ENCODE measurements at places on chromosomes 13 and 19.
A peak's percentile ranks its signal among the peaks of the same experiment; 100 is the strongest.

DNA sequence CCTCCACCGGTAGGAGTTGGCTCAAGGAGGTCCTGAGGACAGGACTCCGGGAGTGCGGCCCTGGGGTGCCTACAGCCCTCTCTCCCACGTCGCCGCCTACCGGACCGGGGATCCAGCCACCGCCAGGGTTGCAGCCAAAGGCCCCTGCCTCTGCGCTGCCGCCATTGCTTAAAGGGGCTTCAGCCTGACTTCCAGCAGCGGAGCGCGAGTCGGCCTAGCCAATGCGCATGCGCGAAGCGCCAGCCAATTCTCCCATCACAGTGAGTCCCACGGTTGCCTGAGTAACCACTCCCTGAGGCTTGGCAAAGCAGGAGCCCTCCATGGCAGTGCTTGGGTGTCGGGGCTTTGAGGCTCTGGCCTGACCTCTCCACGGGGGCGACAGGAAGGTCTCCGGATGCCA lies 21.5 kb upstream of the ZNF420 start:
- DNase-seq, result no peak

- peak; percentile 65 for DNase-seq
Observed at GRCh38 chr13:44507639-44508038, 68.5 kb downstream of the TSC22D1 start.

DNA sequence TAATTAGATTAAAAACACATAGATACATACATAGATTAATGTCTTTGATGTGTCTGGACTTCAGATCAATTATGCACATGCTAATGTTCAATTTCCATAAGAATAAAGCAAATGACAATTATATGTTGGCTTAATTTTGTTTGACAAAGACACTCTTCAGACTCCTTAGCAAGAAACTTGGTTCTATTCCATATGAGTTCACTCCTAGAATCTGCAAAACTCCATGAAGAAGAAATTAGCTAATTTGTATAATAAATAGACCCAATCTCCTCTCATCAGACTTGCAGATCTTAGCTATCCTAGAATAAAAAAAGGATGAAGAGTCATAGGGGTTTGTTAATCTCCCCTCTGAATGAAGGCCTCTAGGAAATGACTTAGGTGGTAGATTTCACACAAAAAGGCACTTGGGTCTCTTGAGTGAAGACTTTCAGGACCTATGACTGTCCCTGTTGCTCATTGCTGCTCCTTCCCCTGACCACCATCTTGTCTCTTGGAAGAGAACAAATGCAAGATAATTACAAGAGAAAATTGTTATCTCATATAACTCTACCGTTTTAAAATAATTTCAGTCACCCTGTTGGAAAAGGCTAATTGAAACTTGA lies 302.2 kb downstream of the EFNB2 start:
- no peak for DNase-seq

DNA sequence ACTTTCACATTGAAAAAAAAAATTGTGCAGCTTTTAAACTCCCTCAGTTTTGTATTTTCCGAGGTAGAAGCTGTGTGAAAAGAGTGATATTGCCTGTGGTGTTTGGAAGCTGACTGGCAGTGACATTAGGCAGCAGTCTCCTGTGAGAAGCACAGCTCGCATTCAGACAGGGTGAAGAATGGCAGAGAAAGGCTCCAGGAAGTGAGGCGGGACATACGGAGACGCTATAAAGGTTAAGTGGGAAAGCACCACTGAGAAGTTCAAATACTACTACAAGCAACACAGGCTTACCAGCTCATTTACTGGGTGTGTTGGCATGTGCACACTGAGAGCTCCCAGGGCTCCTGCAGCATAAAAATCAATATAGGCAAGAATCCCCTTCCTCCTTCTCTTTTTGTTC lies 88.4 kb downstream of the RXFP2 start:
- DNase-seq, result no peak

DNA sequence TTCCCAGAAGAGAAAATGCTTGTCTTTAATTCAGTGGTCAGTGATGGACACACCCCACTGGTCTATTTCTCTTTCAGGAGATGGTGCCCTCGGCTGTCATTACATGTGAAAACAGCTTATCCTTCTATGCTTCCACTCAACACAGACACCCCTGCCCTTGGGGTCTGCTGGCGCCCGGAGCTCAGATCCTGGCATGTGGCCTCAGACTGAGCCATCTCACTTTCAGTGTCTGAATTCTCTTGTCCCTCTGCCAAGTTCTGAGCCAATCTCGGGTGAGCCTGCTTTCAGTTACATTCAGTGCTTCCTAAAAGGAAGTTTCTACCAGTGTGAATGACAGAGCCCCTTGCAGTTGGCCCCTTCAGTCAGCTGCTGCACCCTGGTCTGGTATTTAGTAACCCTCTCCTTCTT lies 293.6 kb downstream of the DNAJC15 start:
- DNase-seq, result peak; percentile 76

DNA sequence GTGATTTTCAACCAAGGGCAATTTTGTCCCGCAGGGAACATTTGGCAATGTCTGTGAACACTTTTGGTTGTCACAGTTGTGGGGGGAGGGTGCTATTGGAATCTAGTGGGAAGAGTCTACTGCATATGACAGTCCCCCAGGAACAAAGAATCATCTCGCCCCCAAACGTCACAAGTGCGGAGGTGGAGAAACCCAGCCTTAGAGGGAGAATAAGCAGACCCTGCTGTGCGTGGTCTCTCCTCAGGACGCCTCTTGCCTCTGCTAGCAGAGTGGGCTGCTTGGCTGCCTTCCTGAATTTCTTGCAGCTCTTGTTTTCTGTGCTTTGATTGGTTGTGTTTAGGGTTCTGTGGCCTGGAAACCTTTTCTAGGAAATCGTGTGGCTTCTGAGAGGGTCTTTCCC lies 42.5 kb downstream of the NFIX start:
- DNase-seq, result no peak

GRCh38 chr13:110218581-110219201 lies 88.3 kb downstream of the COL4A1 start:
- no peak for DNase-seq

DNA sequence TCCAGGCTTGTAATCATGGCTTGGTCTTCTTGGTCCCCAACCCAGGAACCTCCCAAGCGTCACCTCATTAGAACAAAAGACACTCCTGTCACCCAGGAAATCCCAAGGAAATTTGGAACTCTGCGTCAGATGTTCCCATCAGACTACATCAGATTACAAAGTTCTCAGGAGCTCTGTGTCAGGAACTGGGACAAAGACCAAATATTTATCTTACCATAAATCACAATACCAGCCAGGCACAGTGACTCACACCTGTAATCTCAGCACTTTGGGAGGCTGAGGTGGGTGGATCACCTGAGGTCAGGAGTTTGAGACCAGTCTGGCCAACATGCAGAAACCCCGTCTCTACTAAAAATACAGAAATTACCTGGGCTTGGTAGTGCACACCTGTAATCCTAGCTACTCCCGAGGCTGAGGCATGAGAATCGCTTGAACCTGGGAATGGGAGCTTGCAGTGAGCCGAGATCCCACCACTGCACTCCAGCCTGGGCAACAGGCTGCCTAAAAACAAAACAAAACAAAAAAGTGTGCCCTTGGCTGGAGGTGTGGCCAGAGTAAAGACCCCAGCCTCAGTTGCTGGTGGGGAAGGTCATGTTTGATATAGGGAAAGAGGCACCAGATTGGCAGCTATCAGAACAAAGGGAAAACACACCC lies 16.7 kb upstream of the CCDC124 start:
- DNase-seq, result no peak

GRCh38 chr13:53131361-53131760 lies 102.7 kb downstream of the OLFM4 start:
- no peak for DNase-seq

DNA sequence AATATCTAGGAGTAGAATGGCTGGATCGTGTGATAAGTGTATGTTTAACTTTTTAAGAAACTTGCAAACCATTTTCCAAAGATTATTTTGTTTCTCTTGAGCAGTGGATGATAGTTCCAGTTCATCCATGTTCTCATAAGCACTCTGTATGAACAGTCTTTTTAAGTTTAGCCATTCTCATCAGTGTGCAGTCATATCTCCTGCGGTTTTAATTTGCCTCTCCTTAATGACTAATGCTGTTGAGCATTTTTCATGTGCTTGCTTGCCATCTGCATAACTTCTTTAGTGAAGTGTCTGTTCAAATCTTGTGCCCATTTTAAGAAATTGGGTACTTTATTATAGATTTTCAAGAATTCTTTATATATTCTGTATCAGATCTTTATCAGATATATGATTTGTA lies 58.6 kb downstream of the WASF3 start:
- peak; percentile 77 for DNase-seq

- no peak for DNase-seq
Observed at GRCh38 chr19:55005684-55006488, 32.2 kb downstream of the GP6 start.

DNA sequence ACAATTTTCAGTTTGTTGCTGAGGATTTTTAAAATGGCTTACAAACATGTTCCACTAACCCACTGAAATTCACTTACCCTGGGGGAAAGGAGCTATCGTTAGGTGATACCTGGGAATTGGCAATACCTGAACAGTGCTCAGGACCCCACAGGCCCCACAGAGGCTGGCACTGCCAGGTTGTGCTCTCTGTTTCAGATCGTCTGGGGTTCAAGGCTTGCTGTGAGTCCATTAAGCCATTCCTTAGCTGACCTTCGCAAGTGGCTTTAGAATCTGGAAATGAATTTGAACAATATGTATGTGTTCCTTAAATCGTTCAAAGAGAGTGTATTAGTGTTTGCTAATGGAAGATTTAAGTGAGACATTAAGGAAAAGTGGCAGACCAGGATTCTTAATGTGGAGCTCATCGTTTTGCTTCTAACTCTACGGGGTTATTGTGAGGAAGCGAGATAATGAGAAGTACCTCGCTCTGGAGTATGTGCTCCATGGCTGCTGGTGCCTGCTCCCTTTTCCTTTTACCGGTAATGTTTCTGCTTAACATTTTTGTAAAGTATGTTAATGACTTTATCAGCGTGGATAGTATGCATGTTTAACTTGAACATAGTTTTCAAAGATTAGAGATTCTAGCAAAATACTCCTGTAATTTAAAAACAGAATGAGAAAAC lies 13.6 kb downstream of the KLF5 start:
- no peak for DNase-seq

GRCh38 chr19:47099576-47100050 lies 14.0 kb downstream of the ZC3H4 start:
- DNase-seq, result no peak

- DNase-seq, result no peak
Observed at GRCh38 chr13:40179445-40180281, 486.8 kb downstream of the FOXO1 start.

- DNase-seq, result no peak
Observed at GRCh38 chr13:81726037-81726726, 1385.3 kb upstream of the SPRY2 start.

- DNase-seq, result no peak
Observed at GRCh38 chr19:35211545-35212230, 16.9 kb downstream of the FAM187B start.

GRCh38 chr19:5228932-5229777 lies 111.5 kb downstream of the PTPRS start:
- DNase-seq, result no peak

- DNase-seq, result peak; percentile 15
Observed at GRCh38 chr13:60226507-60226906, 62.8 kb upstream of the DIAPH3 start.

GRCh38 chr13:44757671-44758070 lies 181.5 kb upstream of the TSC22D1 start:
- no peak for DNase-seq

GRCh38 chr13:96223231-96223630 lies 133.3 kb downstream of the HS6ST3 start:
- no peak for DNase-seq

DNA sequence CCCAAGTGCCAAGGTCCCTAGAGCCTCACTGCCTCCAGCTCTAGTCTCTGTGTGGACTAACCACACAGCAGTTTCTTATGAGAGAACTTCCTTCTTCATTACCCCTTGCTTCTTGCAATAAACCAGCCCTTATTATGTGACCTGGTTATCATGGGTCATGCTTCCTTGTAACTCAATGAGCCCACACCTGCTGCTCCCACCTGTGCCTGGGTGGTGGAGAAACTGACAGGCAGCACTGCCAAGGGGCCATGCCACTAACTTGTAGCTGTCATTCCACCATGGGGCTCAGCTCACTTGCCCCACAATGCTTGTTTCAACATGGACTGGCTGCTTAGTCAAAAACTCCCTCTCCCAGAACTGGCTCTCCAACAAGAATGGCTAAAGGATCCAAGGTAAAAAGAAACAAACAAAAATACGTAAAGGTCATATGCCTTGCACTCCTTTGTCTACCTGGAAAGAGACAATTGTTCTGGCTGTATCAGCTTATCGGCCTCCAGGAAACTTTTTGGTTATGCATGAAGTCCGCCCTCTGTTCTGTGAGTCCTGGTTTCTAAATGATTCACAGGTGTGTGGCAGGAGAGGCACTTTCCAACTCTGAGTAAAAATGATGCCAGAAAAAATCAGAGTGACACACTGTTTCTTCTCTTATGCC lies 446.4 kb downstream of the COG6 start:
- no peak for DNase-seq

GRCh38 chr19:4974880-4975469 lies 6.1 kb downstream of the KDM4B start:
- DNase-seq, result no peak

- DNase-seq, result no peak
Observed at GRCh38 chr13:40592035-40592434, 74.4 kb downstream of the FOXO1 start.

- no peak for DNase-seq
Observed at GRCh38 chr13:95800436-95800835, 123.5 kb downstream of the DNAJC3 start.

DNA sequence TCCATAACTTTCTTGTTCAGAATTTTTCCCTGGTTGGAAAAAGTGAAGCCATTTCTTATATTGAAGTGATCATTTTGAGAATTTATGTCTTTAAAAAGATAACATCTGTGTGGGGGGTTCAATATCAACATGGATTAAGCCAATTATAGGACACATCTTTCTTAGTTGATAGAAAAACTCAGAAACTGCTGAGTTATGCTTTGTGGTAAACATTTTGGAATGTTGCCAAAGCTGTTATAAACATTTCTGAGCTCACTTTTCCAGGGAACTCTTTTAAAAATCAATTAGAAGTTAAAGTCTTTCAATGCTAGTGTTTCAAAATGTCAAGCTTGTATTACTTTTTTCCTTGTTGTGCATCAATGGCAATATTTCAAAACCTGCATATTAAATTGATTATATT lies 248.8 kb downstream of the DACH1 start:
- DNase-seq, result peak; percentile 53

DNA sequence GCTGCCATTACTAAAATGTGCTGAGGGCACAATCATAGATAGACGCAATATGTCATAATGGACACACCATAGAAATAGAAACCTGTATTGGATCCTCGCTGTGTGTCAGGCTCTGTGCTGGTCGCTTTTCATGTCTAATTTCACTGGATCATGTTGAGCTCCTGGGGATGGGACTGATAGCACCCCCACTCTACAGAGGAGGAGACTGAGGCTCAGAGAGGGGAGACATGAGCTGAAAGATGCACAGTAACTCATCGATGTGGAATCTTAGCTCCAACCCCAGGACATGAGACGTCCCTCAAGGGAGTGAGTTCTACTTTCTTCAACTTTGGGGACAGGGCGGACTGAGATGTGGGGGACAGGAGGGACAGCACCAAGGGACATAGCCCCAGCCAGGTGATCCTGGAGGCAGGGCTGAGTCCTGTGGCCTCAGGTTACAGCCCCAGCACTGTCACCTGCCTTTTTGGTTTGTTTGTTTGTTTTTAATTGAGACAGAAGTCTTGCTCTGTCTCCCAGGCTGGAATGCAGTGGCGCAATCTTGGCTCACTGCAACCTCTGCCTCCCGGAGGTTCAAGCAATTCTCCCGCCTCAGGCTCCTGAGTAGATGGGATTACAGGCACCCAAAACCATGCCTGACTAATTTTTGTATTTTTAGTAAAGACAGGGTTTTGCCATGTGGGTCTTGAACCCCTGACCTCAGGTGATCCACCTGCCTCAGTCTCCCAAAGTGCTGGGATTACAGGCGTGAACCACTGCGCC lies 6.6 kb upstream of the GIPC1 start:
- DNase-seq, result peak; percentile 39
